M059J (cell line): ENCODE measurements at places on chromosomes 3 and 15. TPM values are rescaled to one million over a fixed set of nuclear protein-coding genes. Genes with fewer than 3 reads are reported as not detected.

SKOR1 gene
- 0.12 and 0.17 TPM in 2 replicates for total RNA-seq

PLIN1 gene
- 0.15 and 0.22 TPM in 2 replicates for total RNA-seq

SLC28A1 gene
- total RNA-seq, result not detected in 2 replicates

GRCh38 chr3:194255252-194256039 is 95.7 kb downstream of the CPN2 start:
- DNase-seq, result no peak

- DNase-seq, result no peak
These were observed 303.9 kb upstream of the TBC1D5 start for GRCh38 chr3:18046131-18046915.

GRCh38 chr3:168834558-168834957 is 738.8 kb upstream of the GOLIM4 start:
- DNase-seq, result no peak

GRCh38 chr3:76387000-76387399 is 601.7 kb upstream of the ZNF717 start:
- DNase-seq, result no peak

GRCh38 chr3:66567077-66567476 is 66.3 kb upstream of the LRIG1 start:
- DNase-seq, result peak; percentile 19

GRCh38 chr3:172675441-172676193 is 35.2 kb downstream of the NCEH1 start:
- peak; percentile 80 for DNase-seq

KBTBD13 gene
- not detected in 2 replicates for total RNA-seq

ATP2B2 gene
- not detected in 2 replicates for total RNA-seq

DNA sequence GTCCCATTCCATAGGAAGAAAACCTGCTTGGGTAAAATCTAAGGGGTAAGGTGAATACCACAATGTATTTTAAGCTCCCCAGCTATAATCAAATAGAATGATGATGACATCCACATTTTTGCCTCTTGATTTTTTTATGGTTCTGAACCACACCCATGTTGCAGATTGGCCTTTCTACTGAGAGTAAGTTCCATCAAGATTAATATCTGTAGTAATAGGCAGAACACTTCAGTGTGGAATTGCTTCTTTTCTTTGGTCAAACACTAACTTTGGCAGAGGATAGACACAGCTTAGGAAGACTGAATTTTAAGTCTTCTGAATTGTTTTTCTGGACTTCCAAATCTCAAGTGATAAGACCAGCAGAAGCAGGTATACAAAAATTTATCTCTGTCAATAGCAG is 27.0 kb downstream of the PLS1 start:
- DNase-seq, result no peak
